ENCODE measurements at places on chromosomes 13 and 19. TPM values are rescaled to one million over a fixed set of nuclear protein-coding genes. Genes with fewer than 3 reads are reported as not detected.

ZNF534 gene
- total RNA-seq = 1.5 TPM

OR7C2 gene
- total RNA-seq = not detected

OR7A10 gene
- total RNA-seq = not detected

FPR3 gene
- 0.09 TPM for total RNA-seq

SYNE4 gene
- total RNA-seq = 0.36 TPM

GRCh38 chr19:17260842-17261325, 3.7 kb downstream of the USHBP1 start:
- no peak for DNase-seq

- DNase-seq = no peak
Measured at GRCh38 chr13:46396341-46396740, 9.3 kb upstream of the RUBCNL start.

DNA sequence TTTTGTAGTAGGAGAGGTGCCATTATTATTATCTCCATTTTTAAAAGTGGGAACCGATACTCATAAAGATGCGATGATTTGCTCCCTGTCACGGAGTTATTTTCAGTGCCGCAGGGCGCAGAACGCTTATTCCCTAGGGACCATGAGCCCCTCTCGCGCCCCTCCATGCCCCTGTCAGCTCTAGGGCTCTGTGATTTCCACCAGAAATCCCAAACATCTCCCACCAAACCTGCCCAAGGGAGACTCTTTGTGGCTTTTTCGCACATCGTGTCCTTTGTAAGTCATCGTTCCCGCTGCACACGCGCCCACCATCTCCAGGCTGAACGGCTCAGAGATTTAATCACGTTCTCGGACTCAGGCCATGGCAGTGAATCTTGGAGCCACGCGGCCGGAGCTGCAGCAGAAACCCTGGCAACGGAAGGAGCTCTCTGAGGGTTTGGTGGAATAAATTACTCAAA, 105.1 kb downstream of the DNAJC15 start:
- DNase-seq = no peak

- DNase-seq = no peak
Measured at GRCh38 chr19:49413348-49413747, 9.9 kb downstream of the PTH2 start.

DNA sequence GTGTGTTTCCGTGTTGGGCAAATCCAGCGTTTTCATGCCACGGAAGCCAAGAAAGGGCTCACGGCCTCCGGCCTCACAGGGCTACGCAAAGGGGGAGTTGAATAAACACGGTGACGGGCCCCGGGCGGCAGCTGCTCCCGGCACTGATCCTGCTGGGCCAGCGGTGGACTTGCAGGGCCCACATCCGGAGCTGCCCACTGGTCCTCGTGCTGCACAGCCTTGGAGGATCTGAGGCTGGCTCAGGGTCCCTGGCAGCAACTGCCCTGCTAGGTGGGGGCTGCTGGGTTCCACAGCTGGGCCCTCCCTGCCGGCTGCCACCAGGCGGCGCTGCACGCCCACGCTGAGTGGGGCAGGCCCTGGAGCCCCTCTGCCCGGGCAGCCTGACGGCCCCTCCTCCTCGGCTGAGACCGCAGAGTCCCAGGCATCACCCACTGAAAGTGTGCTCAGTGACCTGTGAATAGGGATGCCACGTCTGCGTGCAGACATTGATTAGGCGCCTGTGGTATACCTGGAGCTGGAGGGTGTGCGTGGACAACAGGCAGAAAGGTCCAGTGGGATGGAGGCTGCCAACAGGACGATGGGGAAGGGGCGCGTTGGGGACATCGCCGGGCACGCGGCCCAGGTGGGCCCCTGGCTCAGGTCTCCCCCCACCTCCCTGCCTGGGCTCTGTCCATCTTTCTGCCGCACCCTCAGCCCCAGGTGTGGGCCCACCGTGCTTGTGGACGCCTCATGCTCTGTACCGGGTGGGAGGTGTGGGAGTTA, 5.3 kb upstream of the HCN2 start:
- peak; percentile 42 for DNase-seq

GRCh38 chr13:39016787-39017186, 21.1 kb downstream of the PROSER1 start:
- DNase-seq = peak; percentile 39

DNA sequence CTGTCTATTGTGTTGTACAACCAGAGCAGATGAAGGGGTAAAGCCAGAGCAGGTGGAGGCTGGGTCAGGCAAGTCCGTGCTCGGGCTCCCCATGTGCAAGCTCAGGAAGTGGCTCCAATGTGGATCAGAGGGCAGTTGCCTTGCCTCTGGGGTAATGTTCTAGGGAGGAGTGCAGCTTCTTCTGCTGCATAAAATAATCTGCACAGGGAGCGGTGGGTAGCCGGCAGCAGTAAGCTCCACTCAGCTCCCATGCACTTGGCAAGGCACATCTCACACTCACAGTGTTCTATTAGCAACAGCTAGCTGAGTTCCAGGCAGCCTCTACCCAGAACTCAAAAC, 565.3 kb upstream of the SLITRK1 start:
- DNase-seq = no peak

- DNase-seq = no peak
Measured at GRCh38 chr19:7928741-7929701, 3.1 kb upstream of the CTXN1 start.

- DNase-seq = no peak
Measured at GRCh38 chr13:77412860-77413259, 86.0 kb upstream of the MYCBP2 start.

DNA sequence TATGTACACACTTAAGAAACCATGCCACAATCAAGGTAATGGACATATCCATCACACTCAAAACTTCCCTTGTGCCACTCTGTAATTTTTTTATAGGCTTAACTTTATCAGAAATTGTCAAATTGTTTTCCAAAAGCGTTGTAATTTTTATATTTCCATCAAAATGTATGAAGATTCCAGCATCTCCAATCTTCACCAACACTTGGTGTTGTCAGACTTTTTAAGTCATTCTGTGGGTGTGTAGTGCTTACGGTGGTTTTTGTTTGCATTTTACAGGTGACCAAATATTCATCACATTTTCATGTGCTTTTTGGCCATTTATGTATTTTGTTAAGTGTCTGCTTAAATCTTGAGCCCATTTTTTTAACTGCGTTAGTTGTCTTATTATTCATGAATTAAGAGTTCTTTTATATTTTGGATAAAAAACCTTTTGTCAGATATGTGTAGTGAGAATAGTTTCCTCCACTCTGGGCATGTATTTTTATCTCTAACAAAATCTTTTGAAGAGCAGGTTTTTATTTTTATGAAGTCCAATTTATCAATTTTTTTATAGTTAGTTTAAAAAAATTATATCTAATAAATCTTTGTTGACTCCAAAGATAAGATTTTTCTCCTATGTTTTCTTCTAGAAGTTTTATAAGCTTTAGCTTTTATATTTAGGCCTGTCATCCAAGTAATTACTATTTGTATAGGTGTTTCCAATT, 4.6 kb upstream of the ZNF45 start:
- DNase-seq = no peak

DNA sequence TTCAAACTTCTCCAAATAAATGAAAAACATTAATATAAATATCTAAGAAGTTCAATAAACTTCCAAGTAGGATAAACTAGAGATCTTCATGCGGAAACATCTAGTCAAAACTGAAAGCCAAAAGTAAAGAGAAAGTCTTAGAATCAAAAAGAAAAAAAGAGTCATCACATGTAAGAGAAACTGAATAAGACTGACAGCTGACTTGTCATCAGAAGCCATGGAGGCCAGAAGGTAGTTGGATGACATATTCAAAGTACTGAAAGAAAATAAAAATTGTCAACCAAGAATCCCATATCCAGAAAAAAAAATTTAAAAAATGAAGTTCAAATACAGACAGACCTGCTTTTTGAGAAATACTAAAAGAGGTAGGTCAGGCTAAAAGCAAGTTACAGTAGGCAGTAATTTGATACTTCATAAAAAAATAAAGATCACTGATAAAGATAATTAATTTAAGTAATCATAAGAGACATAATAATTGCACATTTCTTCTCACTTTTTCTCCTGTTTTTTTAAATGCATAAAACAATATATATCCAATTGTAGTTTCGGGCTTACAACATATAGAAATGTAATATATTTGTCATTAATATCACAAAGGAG, 327.6 kb upstream of the PCDH9 start:
- DNase-seq = no peak

- no peak for DNase-seq
Measured at GRCh38 chr13:77079902-77080413, 53.0 kb upstream of the FBXL3 start.

GRCh38 chr13:46401432-46401831, 14.4 kb upstream of the RUBCNL start:
- DNase-seq = no peak

DNA sequence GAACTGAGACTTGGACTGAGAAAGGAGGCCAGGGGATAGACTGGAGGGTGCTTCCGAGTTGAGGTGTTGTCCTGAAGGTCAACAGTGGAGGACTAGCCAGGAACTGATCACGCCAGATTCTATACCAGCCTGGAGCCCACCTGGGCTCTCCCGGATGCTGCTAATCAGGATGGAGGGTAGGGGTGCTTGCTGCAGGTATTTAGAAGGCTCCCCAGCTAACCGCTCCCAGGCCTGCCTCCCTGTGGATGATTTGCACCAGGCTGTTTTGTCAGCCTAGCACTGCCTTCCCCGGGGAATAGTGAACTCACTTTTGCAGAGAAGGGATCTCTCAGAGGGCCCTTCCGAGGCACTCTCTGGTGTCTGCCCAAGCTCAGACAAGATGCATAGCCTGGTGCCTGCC, 60.5 kb upstream of the KCTD15 start:
- DNase-seq = no peak

Measured in cerebellum (tissue), 4 donors.